ENCODE measurements at places on chromosomes 5 and 9. TPM values are rescaled to one million over a fixed set of nuclear protein-coding genes. Genes with fewer than 3 reads are reported as not detected.
A peak's percentile ranks its signal among the peaks of the same experiment; 100 is the strongest.

Gene HK3
- 0.12 TPM for total RNA-seq

- no peak for DNase-seq
Observed at GRCh38 chr9:123267481-123268198, 746 bp downstream of the STRBP start.

Gene ITK
- 1.1 TPM for total RNA-seq

Gene KIF4B
- total RNA-seq, result not detected

GRCh38 chr5:133820507-133820906 lies 147.9 kb downstream of the C5orf15 start:
- no peak for DNase-seq

Gene SLC1A3
- total RNA-seq, result 0.37 TPM

- no peak for DNase-seq
Observed at GRCh38 chr5:178940569-178941360, at the start of gene ZNF454. ZNF454 (plus strand) TSS chr5:178941198; CDS start chr5:178942792, 1,594 bp downstream.

Gene ARHGEF39
- 0.62 TPM for total RNA-seq

Gene CDKN2B
- total RNA-seq, result 1.3 TPM

- no peak for DNase-seq
Observed at GRCh38 chr9:13684656-13685055, 405.2 kb upstream of the MPDZ start.

GRCh38 chr9:71329873-71330272 lies 208.5 kb upstream of the TRPM3 start:
- no peak for DNase-seq

Gene GZMA
- not detected for total RNA-seq

- peak; percentile 55 for DNase-seq
Observed at GRCh38 chr5:110054240-110054639, 364.5 kb downstream of the MAN2A1 start.

DNA sequence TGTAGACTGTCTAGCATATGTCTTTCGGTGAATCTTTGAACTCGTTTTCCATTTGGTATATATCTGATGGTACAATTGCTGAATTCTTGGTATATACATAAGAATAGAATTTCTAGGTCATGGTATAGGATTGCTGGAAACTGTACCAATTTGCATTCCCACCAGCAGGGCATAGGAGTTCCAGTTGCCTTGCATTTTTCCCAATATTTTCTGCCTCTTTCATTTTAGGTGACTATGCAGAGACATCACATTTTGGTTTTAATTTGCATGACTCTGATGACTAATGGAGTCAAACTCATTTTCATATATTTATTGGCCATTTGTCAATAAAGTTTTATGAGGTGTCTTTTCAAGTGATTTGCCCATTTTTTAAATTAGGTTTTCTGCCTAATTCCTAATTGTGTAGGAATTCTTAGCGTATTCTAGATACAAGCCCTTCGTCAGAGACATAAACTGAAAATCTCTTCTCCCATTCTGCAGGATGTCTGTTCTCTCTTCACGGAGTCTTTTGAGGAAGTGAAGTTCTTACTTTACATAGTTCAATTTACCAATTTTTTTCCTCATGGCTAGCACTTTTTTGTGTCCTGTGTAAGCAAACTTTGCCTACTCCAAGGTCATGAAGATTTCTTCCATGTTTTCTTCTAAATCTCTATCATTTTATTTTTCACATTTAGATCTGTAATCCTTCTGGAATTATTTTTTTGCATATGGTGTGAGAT lies 28.9 kb upstream of the PDCD1LG2 start:
- DNase-seq, result peak; percentile 14

DNA sequence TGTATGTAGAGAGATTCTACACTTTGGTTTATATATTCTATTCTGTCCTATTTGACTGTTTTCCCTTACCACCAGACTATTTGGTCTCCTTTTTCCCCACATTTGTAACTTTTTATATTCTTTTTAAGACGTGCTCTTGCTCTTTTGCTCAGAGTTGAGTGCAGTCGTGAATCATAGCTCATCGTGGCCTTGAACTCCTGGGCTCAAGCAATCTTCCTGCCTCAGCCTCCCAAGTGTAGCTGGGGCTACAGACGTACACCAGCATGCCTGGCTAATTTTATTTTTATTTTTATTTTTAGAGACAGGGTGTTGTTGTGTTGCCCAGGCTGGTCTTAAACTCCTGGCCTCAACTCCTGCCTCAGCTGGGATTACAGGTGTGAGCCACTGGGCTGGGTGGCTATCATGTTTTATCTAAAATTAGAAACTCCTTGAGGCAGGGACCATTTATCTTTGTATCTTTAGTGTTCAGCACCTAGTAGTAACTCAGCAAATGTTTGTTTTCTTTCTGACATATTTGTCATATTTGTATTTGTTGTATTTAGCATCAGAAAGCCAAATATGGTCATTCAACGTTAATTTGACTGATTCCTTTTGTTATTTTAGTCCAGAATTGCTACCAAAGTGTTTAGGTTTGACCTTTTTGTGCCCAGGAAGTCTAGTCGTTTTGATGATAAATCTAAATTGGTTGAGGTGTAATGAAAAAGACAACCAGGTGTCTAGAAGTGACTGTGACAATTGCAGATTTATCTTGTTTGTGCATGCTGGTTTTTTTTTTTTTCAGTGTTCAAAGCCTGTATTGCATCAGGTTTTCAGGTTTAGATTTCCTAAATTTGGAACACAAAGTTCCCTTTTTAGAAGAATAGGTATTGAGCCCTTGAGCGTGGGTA lies 44.3 kb downstream of the ERBIN start:
- no peak for DNase-seq

Gene DNAJB5
- total RNA-seq, result 1.0 TPM

Gene PLAC8L1
- total RNA-seq, result 0.51 TPM

Gene GFRA3
- total RNA-seq, result not detected

Gene UBE2B
- 110 TPM for total RNA-seq

- peak; percentile 31 for DNase-seq
Observed at GRCh38 chr9:130343445-130343918, 77.9 kb downstream of the HMCN2 start.

Gene SMARCA2
- 260 TPM for total RNA-seq

GRCh38 chr9:71608825-71609447 lies 159.4 kb downstream of the CEMIP2 start:
- DNase-seq, result no peak

DNA sequence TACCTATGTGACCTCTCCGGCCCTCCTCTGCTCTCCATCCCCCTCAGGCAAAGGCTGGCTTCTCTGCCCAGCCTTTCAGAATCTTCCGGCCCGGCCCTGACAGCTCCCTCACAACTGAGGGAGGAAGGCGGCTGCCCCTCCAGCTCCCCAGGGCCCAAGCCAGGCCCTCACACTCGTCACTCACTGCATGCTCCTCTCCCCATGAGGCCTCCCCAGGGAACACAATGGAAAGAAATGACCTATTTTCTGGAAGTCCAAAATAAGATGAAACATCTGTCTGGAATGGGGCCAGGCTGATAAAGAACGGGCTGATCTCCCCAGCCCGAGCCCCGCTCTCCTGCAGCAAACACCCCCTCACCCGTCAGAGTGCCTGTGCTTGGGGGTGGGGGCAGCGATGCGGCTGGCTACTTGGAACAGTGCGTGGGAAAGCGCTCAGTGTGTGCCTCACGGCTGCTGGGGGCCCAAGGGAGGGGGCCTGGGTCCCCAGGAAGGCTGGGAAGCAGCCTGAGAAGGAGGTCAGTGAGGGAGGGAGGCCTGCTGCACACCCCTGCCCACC lies 11.3 kb downstream of the PDGFRB start:
- no peak for DNase-seq

DNA sequence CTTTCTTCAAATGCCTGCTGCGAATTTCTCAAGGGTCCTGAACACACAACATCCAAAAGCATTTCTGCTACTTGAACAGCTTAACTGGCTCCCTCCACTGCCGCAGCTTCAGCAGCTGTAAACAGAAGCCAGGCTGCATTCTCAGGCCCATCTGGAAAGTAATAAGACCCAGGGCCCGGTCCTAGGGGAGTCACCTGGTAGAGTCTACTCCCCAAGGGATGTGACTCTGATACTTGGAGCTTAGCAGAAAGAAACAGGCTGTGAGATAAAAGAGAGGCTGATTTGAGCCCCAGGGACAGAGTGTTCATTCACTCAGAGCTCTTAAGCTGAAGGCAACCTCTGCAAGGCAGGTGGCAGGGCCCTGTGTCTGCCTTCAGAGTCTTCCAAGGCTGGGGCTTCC lies 356.8 kb downstream of the SPOCK1 start:
- no peak for DNase-seq

Gene SLC6A18
- total RNA-seq, result not detected

Gene PCDHA1
- total RNA-seq, result not detected

GRCh38 chr9:82495884-82496777 lies 507.6 kb downstream of the SPATA31D1 start:
- no peak for DNase-seq

GRCh38 chr9:102514541-102514940 lies 480.6 kb upstream of the CYLC2 start:
- no peak for DNase-seq

DNA sequence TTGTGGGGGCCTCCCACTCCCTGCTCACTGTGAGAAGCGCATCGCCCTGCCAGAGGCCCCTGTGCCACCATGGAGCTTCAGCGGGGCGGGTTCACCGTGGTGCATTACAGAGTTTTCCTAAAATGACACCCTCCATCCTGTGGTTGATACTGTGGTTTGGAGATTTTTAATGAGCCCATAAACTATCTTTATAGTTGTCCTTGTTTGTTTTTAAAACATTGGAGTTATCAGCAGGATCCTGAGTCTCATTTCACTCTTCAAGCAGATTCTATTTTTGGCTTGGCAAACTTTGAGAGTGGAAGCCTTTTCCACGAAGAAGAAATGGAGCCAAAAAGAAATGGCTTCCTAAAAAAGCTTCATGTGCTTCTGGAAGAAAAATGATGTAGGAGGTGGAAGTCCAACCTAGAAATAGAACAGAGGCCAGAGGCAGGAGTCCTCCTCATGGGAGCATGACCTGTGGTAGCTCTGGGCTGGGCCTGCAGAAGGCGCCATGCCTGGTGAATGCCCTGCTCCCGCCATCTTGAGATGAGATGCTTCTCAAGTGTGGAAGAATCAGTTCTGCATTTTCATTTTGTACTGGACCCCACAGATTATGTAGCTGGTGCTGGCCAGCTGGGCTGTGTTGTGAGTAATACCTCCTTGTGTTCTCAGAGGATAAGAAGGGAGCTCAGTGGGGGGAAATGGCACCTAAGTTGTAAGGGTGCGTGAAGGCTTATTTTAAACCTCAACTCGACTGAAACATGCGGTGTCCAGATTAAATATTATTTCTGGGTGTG lies 79.0 kb upstream of the RAI14 start:
- no peak for DNase-seq

- DNase-seq, result no peak
Observed at GRCh38 chr9:129402371-129402739, 218.5 kb downstream of the C9orf50 start.

GRCh38 chr9:11063263-11063662 lies 450.5 kb upstream of the PTPRD start:
- no peak for DNase-seq

GRCh38 chr5:110769000-110769681 lies 30.3 kb downstream of the SLC25A46 start:
- no peak for DNase-seq

DNA sequence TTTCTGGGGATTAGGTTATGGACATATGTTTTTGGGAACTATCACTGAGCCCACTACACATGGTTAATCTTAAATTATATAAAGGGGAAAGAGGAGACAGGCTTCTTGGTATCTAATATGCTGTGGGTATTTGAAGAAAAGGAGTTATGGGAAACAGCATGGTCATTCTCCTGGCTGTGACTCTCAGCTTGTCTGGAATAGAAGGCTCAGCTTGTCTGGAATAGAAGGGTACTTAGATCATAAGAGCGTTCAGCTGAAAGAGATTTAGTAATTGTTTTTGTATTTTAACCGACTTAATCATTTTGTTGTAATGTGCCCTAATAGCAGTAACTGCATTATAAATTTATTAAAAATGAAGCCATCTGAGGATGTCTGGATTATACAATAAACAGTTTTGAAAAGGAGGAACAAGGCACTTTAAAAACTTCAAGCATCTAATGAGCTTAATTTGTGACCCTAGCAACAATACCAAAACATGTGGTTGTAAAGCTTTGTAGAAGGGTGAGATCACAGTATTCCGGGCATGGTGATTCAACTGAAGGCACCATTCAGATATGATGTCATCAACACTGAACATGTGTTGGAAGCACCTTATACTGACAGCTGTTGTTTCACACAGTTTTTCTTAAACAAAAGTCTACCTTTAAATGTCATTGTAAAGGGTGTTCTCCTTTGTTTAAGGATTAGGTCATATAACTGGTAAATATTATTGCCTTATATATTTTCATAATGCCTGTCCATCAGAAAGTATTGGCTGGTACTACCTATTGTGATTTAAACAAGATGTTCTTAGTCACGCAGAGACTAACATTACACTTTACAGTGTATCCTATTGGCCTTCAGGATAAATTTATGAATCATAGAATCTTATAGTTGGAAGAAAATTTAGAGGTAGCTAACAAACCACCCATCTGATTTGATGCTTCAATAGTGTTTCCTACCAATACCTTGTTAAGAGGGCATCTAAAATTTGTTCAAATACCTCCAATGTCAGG lies 2174.1 kb upstream of the WWC1 start:
- no peak for DNase-seq

- DNase-seq, result no peak
Observed at GRCh38 chr9:105978336-105978735, 284.0 kb downstream of the TMEM38B start.

DNA sequence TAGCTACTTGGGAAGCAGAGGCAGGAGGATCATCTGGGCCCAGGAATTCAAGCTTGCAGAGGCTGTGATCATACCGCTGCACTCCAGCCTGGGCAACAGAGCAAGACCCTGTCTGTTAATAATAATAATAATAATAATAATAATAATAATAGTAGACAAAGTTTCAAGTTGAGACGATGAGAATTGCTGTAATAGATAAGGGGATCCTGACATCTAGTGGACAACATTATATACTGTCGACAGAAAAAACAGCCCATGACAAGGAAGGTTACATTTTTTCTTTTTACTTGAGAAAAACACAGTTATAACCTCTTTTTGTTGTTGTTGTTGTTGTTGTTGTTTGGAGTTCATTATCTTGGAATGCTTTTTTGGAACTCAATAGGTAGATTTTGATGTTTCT lies 35.3 kb downstream of the NDFIP1 start:
- peak; percentile 54 for DNase-seq

DNA sequence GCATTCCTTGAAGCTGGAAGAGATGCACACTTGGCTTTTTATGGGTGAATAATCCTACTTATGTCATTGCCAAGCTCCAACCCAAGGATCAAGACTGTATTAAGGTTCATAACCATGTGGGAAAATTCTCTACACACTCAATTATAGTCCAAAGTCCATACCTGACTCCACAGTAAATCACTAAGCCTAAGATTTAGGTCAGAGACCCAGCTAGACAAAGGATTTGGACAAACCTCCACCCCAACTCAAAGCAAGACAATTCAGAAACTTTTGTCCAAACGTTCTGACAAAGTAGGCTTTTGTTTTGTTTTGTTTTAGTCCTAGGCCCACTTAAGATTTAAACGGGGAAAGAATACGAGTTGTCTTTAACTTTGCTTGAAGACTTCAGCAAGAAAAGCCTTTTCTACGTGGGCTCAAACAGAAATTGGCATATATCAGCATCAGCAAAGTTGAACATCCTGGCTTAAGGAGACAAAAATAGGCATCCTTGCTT lies 1.7 kb downstream of the MEGF9 start:
- no peak for DNase-seq

- DNase-seq, result peak; percentile 50
Observed at GRCh38 chr5:157214861-157215513, 34.3 kb downstream of the ITK start.

GRCh38 chr9:76292246-76292645 lies 102.0 kb downstream of the RFK start:
- no peak for DNase-seq
